ENCODE measurements at places on chromosomes 13 and 19.

- DNase-seq = no peak
These were observed 21.0 kb downstream of the SMIM24 start for GRCh38 chr19:3459089-3459881.

GRCh38 chr13:54449922-54450321 lies 1421.3 kb downstream of the OLFM4 start:
- no peak for DNase-seq

GRCh38 chr13:113631341-113632095 lies 26.5 kb downstream of the ATP4B start:
- no peak for DNase-seq

GRCh38 chr19:18110609-18111232 lies 13.1 kb downstream of the MAST3 start:
- no peak for DNase-seq

GRCh38 chr19:19956434-19957075 lies 55.8 kb downstream of the ZNF93 start:
- DNase-seq = no peak

DNA sequence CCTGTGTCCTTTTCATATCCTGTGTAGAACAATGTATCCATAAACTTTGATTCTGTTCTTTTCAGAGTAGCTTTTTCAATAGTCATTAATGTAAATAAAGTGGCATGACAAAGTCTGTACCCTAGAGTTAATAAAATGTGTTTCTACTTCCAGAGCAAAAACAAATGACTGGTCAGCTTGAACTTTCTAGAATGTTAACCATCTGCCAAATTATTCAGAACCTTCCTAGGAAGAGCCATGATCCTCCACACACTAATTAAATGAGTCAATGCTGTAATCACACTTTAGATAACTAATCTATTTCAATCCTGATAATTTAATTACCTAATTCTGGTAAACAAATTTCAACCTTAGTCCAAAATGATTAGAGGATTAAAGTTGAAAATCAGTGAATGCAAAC lies 73.2 kb downstream of the DIAPH3 start:
- no peak for DNase-seq

DNA sequence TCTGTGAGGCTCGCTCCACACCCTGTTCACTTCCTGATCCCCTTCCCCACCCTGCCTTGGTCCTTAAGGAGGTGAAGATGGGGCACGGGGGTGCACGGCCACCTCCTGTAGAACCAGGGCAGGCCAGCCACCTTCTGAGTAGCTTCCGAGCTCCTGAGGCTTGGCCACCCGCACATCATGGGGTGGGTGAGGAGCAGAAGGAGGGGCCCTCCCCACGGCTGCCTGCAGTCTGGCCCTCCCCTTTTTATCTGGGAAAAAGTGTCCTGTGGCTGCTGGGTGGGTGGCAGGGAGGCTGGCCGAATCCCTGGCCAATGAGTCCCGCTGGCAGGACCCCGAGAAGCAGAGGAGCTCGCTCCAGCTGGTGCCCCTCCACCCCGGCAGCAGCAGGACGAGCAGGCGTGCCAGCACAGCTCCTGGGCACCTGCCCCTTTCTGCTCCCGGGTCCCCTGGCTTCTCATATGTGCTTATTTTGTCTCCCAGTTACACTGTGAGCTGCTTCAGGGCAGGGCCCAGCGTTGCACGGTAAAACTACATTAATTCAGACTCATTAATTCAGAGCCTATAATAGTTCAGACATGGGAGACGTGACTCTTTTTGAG lies 135.0 kb downstream of the KDM4B start:
- no peak for DNase-seq

DNA sequence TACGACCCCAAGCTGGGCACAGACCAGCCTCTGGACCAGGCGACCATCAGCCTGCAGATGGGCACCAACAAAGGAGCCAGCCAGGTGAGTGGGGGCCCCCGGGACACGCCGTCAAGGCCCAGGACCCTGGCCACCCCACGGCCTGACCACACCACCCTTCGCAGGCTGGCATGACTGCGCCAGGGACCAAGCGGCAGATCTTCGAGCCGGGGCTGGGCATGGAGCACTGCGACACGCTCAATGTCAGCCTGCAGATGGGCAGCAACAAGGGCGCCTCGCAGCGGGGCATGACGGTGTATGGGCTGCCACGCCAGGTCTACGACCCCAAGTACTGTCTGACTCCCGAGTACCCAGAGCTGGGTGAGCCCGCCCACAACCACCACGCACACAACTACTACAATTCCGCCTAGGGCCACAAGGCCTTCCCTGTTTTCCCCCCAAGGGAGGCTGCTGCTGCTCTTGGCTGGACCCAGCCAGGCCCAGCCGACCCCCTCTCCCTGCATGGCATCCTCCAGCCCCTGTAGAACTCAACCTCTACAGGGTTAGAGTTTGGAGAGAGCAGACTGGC lies 9.6 kb downstream of the ELOF1 start:
- DNase-seq = no peak

DNA sequence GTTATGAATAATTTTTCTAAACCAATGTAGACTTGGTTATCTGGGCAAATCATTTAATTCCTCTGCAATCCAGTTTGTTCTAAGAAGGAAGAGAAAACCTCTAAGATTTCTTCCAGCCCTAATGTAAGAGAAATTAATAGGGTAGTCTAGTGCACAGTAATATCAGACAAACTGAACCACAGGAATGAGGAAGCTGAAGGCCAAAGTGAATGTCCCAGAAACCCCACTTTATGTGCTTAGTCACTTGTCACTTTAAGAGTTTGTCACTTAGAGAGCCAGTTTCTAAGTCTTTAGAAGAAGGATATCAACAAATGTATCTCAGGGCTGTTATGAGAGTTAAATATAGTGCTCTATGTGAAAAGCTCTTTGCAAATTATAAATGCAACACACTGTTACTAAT lies 750.6 kb downstream of the DIAPH3 start:
- DNase-seq = no peak

- DNase-seq = no peak
These were observed 111.2 kb downstream of the KLF5 start for GRCh38 chr13:73169971-73170370.

DNA sequence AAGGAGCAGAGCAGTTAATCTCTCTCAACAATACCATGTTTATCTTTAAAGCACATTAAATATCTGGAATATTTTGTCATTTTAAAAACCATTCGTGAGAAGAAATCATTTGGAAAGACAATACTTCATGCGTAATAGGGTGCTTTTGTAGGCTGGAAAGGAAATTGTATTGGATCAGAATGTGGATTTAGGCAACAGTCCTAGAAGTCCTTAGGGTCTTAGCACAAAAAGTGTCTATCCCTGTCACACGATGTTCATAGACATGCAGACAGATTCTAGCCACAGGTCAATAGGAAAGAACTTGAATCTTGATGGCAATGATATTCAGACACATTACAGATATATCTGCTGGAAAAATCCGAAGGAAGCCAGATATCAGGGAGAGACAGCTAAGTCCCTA lies 156.0 kb downstream of the KCTD12 start:
- no peak for DNase-seq

DNA sequence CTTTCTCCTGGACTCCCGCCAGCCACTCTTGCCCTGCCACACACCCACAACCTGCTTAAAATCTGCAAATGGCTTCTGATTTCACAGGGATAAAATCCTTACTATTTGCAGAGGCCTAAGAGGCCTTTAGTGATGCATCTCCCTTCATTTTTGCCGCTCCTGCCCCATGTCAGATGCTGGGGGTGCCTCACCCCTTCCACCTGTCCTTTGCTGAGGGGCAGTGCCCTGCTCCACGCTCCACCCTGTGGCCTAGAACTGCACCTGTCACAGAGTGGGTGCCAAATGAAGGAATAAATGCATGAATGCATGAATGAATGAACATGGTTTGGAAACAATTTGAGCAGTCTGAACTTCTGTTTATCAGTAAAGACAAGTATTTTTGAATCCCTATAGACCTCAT lies 34.1 kb upstream of the UQCRFS1 start:
- DNase-seq = no peak

DNA sequence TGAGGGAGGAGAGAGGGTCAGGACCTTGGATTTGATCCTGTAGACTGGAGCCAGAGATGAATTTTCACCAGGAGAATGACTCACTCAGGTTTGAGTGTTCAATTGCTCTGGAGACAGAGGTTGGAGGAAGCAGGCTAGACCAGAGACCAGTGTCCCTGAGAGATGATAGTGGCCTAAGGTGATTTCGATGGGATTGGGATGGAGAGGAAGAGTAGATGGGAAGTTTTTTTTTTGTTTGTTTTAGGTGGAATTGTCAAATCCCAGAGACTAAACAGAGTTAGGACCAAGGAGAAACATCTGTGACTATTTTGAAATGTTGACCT lies 2.3 kb downstream of the CEBPG start:
- DNase-seq = no peak
